Stimulated activated CD4-positive, alpha-beta T cell treated with anti-CD3 and anti-CD28 coated beads, Interleukin-4, amount 100 ng/mL, for 24 hours (primary cell): ENCODE measurements at places on chromosomes 3 and 15.

GRCh38 chr3:161690299-161690620, 193.7 kb downstream of the OTOL1 start:
- DNase-seq: no peak

DNA sequence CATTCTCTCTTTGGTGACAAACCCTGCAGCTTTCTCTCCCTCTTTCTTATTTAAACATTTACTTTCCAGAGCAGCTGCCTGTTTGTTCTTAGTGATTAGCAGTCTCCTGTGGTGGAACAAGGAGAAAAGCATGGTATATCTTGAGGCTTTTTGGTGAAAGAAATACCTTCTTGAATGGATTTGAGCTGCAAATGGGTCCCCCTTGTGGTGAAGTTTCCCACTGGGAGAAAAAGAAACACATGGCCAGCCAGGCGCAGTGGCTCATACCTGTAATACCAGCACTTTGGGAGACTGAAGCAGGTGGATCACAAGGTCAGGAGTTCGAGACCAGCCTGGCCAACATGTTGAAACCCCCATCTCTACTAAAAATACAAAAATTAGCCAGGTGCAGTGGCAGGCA, 48.3 kb upstream of the ACP3 start:
- DNase-seq: no peak

GRCh38 chr3:115469649-115470048, 153.7 kb upstream of the GAP43 start:
- no peak for DNase-seq

GRCh38 chr15:83380059-83380458, 67.1 kb upstream of the SH3GL3 start:
- DNase-seq: no peak

DNA sequence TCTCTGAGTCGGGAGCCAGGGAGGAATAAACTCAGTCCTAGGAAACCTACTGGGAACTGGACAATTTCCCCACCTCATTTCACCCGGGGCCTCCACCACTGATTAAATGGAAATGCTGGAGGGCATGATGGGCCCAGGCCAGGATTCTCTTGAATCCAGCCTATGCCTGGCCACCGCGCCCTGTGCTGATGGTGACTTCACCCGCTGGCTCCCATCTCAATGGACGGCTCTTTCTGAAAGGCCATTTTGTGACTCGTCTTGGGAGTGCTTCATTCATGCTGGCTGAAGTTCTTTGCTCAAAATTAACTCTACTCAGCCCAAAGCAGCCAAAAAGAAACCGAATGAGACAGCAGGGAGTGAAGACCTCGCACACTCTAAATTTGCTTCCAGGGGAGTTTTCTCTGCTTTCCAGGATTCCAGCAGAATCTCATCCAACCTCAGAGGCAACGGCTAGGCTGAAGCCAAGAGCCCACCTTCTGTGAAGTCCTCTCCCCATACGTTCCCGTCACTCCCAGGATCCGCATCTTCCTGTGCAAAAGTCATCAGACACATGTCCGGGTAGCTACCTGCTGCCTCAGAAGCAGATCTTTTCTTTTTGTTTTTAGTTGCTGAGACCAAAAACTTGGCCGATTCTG, 266.0 kb upstream of the ICE2 start:
- DNase-seq: no peak

DNA sequence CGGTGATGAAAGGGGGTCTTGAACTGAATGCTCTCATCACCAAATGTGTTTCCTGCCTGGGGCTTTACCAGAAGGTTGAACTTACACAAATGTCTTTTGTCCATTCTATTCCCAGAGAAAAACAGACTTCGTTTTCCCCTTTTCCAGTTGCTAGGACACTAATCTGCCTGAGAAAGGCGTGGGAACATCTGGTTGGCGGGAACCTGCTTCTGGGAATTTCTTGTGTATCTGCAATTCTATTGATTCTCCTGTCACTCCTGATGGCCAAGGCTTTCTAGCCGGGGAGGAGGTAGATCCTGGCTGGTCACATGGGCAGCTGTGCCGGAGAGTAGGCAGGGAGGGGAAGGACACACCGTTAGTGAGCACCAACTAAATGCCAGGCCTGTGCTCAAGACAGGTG, 31.1 kb upstream of the CCDC174 start:
- no peak for DNase-seq

DNA sequence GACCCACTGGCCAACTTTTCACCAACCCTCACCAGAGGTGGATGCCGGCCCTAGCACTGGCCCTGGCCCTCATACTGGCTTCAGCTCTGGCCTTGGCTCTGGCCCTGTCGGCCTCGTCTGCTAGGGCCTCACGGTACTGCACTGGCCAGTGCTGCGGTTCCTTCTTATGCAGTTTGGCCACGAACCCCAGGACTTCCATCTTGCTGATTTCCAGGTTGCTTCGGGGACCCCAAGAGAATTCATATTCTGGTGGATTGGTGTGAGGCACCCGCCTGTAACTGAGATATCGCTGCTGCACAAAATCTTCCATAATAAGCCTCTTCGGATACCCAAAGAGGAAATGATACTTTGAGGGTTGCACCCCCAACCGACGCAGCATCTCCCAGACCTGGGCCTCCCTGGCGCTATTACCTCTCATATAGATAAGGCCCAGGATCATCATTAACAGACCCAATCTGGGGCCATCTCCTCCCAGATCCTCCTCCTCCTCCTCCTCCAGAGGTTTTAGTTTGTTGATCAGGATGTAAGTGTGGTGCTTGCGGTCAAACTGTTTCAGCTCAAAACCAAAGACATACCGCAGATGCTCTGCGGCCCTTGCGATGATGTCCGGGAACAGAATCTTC, 883 bp downstream of the MAGEF1 start:
- peak; percentile 12 for DNase-seq

DNA sequence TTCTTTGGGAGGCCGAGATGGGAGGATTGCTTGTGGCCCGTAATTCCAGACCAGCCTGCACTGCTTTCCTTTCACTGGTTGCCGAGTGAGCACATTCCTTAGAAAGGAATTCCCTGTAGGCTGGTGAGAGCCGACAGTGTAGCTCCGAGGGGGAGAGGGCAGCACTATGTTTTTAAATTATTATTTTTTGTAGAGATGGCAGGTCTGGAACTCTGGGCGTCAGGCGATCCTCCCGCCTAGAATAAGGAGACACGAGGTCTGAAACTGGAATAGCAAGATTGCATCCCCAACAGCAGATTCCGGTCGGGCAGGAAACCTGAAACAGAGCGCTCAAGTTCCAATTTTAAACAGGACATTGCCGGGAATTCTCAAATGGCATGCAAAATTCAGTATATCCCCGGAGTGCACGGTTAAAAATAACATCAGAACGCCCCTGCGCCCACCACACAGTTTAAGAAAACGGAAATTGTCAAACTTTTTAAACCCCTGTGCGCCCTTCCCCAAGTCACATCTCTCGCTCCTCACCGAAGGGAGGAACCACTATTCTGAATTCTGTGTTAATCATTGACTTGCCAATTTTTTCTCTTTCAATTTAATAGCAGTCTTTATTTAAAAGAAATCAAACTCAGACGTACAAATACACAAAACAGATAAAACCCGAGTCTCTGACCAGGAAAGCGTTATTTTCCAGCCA, 643 bp upstream of the RNU5B-1 start:
- DNase-seq: peak; percentile 25

DNA sequence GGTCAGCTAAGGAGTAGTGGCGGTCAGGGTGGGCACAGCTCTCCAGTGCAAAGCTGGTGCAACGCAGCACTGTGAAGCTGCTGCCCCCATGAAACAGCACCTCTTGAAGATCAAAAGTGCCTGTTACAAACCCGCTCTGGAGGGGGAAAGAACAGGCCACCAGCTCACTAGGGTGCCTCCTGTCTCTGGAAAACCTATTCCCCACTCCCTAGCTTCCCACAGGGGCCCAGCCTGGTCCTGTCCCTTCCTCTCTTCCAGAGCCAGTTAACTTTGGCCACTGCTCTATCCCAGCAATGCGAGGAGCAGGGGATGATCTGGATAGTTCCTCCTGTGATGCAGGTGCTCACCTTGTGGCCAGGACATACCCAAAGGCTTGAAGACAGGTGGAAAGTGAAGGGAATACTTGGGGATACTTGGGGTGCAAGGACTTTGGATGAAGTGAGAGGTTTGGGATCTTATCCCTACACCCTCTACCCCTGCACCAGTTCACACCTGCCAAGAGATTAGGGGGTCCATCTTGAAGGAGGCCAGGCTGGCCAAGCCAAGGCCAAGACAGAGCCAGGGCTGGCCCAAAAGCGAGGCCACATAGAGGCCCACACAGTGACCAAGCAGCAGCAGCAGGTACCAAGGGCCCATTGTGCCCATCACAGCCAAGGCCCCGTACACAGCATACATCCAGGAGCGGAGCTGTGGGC, 4.2 kb downstream of the HHATL start:
- DNase-seq: no peak

DNA sequence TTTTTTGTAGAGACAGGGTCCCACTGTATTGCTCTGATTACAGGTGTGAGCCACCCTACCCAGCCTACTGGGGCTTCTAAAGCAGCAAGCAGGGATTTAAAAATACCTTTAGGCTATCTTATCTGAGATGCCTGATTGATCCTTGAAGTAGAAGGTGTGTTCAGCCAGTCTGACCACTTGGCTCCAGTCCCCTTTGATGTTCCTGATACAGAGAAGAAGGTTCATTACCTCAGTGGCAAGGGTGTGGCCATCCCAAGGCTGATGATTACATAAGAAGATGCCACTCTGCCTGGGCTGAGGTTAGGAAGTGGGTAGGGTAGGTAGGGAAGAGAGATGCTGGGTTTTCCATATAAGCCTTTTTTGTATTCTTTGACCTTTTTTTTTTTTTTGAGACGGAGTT, 11.2 kb upstream of the DCAF1 start:
- no peak for DNase-seq
